Adrenal gland (tissue), 19 donors: ENCODE measurements at places on chromosomes 5 and 9. TPM values are rescaled to one million over a fixed set of nuclear protein-coding genes. Genes with fewer than 3 reads are reported as not detected.

DNA sequence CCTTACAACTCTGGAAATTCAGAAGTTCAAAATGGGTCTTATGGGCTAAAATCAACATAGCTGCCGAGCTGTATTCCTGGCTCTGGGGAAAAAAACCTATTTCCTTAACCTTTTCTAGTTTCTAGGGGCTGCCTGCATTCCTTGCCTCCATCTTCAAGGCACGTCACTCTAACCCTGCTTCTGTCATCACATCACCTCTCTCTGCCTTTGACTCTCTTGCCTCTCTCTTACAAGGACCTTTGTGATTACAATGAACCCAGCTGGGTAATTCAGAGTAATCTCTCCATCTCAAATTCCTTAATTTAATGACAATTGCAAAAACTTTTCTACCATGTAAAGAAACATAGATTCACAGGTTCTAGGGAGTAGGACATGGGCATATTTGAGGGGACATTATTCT lies 103.1 kb upstream of the SMC2 start:
- no peak for DNase-seq

Gene NMUR2
- not detected for total RNA-seq

DNA sequence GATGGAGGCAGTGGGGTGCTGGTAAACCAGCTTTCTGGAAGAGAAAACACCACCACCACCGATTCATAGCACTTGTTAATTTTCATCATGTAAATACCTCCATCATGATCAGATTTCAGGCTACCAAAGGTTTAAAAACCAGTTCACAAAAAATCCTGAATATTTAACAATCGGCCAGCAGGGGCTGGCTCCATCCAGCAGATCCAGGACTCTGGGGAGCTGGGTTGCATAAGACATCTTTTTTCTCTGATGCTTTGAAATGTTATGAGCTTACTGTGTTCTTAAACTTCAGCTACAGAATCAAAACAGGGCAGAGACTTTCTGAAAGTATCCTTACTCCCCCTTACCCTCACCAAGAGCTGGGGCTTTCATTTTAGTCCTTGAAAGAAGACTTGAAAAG lies 14.6 kb upstream of the RNF183 start:
- no peak for DNase-seq

DNA sequence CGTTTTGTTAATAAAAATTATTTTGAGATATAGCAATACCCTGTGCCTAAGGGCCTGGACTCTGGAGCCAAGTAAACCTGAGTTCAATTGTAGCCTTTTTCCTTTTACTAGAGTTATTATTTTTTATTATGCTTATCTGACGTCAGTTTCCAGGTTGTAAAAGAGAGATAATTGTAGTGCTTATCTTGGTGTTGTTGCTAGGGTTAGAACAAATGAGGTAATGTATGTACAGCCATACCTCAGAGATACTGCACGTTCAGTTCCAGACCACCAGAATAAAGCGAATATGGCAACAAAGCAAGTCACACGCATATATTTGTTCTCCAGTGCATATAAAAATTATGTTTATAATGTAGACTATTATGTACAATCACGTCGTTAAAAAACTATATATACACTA lies 215.0 kb downstream of the VPS13A start:
- DNase-seq, result no peak

- DNase-seq, result no peak
Observed at GRCh38 chr5:127599847-127600246, 49.0 kb upstream of the CTXN3 start.

Gene FBN2
- total RNA-seq, result 237 TPM

DNA sequence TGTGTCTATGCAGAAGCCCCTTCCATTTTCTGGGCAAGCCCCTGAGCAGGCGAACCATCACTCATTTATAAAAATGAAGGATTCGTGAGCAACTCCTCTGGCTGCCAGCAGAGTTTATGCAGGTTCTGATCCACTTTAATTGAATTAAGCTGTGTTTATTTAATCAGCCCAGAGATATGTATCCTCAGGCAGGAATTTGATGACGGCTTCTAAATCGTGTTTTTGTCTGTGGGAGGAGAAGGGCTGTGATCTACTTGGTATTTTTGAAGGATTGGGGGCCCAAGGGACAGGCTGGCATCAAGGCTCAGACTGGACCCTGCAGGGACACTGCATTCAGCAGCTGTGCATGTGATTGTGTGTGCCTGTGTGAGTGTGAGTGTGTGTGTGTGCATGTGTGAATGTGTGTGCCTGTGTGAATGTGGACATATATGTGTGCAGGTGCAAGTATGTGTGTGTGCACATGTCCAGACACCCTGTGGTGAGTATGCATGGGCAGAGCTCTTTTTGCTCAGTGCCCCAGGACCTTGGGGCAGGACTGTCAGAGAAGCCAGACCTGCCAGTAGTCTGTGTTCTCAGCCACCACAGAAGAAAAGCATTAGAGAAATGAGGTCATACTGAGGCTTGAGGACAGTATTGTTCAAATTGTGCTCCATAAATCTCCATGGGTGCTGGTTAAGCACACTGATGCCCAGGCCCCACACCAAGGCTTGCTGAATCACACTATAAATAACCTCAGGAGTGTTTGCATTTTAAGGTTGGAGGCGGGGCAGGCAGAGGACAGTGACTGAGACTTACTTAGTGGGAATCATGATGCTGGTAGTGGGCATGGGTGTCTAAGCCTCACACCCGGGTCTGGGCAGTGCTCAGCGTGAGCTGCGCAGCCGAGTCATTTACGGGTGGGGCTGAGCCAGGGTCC lies 164.0 kb downstream of the CARTPT start:
- no peak for DNase-seq

Gene ASPN
- 2.9 TPM for total RNA-seq

DNA sequence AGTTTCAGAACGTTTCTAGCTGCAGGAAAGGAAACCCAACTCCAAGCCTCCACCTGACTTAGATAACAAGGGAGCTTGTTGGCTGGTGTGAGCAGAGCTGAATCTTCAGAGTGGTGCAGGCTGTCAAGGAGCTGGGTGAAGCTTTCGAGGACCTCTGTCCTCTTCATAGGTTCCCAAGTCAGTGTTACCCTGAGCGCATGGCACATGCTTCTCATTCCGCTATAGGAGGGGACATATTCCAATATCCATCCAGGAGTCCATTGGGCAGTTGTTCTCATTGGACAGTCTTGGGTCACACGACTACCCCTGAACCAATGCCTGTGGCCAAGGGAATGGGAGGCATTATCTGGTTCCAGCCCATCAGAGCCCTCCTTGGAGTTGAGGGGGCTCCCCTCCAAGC lies 50.3 kb downstream of the DUSP1 start:
- no peak for DNase-seq

- no peak for DNase-seq
Observed at GRCh38 chr5:96200641-96201040, 232.4 kb downstream of the PCSK1 start.

Gene GABRA1
- total RNA-seq, result not detected

GRCh38 chr5:100746730-100747129 lies 156.4 kb downstream of the ST8SIA4 start:
- no peak for DNase-seq

Gene PJA2
- 98.3 TPM for total RNA-seq

DNA sequence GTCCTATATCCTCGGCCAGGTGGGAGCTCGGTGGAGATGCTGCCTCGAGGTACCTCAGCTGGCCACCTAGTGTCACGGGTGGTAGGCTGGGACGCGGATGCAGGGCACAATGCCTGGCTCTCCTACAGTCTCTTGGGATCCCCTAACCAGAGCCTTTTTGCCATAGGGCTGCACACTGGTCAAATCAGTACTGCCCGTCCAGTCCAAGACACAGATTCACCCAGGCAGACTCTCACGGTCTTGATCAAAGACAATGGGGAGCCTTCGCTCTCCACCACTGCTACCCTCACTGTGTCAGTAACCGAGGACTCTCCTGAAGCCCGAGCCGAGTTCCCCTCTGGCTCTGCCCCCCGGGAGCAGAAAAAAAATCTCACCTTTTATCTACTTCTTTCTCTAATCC lies 2.0 kb downstream of the PCDHGC3 start:
- DNase-seq, result no peak

DNA sequence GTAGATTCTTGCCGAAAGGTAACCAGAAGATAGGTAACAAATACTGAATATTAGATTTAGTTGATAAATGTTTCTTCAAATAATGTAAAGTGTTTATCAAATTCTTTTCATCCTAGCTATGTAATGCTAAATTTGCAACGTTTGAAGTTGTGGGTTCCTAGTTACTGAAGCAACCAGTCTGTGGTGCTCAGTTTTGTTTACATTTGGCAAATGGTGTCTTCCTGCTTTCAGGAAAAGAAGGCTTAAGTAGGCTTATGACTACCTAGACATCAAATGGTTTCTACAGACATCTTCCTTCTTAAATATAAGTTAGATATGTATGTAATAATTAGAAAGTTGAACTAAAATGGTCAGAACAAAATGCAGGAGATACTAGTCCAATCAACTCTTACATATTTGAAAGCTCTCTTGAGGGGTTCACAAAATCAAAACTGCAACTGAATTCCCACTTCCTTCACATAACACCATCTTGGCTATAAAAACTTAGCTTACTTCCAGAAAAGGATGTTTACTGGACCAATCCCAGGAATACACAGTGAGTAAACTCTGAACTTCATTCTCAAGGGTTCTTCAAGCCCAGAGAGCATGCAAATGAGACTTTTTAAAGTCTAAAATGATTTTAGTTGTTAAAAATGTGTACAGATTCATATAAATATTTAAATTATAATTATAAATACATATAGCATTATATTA lies 125.7 kb upstream of the ITGA1 start:
- DNase-seq, result no peak

GRCh38 chr5:74992791-74993190 lies 59.6 kb downstream of the GCNT4 start:
- DNase-seq, result no peak

Gene FGFR4
- 20.7 TPM for total RNA-seq

DNA sequence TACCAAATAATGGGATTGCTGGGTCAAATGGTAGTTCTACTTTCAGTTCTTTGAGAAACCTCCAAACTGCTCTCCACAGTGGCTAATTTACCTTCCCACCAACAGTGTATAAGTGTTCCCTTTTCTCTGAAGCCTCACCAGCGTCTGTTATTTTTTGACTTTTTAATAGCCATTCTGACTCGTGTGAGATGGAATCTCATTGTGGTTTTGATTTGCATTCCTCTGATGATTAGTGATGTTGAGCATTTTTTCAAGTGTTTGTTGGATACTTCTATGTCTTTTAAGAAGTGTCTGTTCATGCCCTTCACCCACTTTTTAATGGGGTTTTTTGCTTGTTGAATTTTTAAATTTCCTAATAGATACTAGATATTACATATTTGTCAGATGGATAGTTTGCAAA lies 28.4 kb upstream of the SUSD1 start:
- no peak for DNase-seq

Gene CTSV
- total RNA-seq, result not detected

Gene SLC6A7
- not detected for total RNA-seq

Gene KIF24
- 1.5 TPM for total RNA-seq

DNA sequence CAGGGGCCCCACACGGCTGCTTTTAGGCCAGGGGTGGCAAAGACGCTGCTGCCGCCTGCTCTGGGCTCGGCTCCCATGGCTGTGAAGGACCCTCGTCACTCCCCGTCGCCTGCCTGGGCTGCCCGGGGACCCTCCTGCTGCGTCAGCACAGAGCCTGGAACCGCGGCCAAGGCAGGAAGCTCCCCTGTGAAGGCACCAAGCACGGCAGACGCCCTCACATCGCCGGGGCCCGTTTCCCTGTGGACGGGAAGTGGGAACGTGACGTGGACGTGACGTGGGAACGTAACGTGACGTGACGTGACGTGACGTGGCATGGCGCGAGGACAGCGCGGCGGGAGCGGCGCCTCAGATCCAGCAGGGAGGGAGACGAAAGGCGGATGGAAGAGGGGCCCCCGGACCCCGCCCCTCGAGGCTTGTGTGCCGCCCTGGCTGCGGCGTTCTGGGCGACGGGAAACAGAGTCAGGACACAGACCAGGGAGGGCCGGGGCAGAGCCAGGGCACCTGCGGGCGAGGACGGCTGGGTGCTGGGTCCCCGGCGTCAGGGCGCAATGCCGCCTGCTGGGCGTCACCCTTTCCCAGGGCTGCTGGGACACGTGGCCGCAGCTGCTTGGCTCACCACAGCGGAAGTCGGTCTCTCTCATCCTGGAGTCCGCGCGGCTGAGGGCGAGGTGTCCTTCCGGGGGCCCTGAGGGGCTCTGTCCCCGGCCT lies 53.1 kb downstream of the MRPL36 start:
- no peak for DNase-seq

Gene SPATA31E1
- total RNA-seq, result not detected

DNA sequence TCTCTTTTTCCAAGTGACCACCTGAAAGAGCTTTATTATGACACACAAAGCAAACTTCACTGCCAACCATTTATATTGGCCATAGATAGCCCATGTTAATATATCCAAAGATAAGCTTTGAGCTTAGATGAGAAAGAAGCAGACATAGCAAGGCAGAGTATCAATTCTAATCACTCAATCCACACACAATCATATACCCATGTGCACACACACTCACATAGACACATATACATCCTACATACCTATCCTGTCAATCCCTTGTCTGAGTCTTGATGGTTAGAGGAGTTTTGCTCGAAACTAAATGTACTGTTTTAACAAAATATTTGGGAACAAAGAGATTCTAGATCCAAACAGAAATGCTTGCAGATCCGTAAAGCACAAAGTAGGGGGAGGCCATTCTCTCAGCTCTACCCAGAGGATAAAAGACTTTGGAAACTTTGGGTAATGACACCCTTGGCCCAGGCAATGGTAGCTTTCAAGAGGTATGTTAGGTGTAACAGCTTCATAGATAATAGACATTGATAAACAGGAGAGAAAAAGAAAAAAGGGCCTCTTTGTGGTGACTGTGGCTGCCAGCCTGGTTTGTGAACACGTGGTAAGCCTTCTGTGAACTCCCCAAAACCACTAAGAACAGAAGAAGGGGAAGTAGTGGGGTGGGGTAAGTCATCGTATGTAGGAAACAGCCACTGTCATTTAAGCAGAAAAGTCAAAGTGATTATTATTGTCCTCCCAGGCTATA lies 121.6 kb downstream of the TLR4 start:
- DNase-seq, result no peak

Gene IL5
- not detected for total RNA-seq

DNA sequence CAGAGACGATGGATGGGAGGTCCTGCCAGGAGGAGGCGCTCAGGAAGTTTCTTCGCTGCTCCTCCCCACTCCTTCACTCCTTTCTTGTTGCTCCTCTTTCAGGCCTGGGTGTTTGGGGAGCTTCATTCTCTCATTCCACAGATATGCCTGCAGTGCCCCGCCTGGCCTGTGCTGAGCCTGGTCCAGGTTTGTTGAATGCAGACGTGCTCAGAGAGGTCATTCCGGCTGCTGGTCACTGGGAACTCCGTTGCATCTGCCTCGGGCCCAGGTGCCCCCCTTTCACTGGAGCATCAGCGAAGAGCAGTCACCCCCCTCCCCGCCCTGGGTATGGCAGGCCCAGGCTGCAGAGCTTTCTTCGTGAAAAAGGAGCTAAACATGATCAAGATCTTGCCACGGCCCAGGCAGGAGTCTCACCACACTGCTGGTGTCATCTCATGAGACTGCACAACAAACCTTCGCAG lies 15.5 kb downstream of the SURF6 start:
- no peak for DNase-seq

DNA sequence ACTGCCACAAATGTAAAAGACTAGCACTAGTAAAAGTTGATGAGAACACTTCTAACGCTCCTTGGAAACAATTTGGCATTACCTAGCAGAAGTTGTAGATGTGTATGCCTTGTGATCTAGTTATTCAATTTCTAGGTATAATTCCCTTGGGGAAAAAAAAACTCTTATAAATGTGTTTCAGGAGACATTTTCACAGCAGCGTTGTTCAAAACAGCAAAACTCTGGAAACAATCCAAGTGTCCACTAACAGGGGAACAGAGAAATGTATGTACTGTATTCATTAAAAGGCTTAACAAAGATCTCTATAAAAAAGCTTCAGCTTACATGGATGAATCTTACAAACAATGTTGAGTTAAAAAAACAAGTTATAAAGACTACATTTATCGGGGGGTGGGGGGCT lies 30.4 kb downstream of the NR3C1 start:
- no peak for DNase-seq
